H9 (cell line): ENCODE measurements at places on chromosomes 4 and X.

DNA sequence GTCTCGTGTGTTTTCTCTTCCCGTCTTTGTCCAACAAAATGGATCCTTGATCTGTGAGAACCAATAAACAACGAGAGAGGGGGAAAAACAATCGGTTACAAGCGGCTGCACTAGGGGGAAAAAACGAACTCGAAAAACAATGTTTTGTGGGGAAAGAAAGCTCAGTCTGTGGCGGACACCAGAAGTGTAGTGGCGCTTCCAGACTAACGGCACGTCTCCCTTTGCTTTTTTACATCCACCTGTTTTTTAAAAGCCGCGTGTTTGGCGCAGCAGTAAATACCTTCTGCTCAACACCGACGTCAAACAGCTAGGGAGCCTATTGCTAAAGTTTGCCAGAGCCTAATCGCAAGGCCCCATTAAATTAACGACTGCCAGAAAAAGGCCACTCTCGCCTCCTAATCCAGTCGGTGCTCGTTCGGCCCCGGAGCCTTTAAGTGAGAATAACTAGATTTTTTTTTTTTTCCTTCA is 3.3 kb downstream of the NKX6-1 start:
- DNase-seq, result peak; percentile 37

DNA sequence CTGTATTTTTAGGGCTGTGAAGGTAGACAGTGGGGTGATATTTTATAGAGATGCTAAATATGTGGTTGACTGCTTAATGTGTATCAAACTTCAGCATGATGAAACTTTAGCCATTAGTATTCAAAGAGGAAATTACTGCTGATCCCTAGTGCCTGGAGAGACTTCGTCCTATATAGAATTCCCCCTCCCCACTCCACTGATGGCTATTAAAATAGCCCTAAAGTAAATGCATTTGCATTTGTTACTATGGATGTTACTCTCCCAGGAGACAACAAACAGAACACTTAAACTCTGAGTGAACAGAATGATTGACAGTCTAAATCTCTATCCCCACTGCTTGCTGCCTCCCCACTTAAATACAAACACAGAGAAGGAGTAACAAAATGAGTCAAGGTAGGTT is 39.1 kb downstream of the ADGRL3 start:
- no peak for DNase-seq

DNA sequence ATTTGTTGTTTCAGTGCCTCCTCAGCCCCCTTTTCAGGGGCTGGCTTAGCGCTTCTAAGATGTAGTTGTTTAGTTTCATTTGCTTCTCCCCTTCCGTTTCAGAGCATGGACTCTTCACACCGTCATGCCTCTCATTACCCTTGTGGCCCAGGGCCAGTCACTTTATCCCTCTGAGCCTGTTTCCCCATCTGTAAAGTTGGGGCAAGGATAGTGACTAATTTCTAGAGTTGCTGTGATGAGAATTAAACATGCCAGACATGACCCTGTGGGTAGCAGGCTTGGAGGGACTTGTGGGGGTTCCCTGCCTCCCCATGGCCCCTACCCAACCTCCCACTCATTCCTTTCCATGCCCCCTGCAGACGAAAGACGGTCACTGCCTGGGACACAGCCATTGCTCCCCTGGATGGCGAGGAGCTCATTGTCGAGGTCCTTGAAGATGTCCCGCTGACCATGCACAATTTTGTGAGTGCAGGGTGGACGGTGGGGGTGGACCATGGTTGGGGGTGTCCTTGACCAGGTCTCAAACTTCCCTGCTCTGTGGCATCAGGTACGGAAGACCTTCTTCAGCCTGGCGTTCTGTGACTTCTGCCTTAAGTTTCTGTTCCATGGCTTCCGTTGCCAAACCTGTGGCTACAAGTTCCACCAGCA is 3.6 kb downstream of the ARAF start:
- DNase-seq, result no peak

DNA sequence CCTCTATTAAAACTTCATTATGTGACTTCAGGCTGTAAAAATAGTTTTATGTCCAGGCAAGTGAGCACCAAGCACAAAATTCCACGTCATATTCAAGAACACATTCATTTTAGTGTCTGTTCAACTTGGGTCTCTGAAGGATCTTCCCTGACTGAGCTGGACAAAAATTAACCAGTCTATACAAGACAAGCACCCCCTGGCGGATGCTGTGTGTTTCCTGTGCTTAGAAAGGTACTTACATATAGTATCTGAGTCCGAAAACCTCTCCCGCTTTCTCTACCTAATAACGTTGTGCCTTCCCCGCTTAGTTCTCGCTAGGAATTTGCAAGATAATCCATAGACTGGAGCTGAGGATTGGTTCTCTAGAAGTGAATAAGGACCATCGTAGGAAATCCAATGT is 2214.5 kb upstream of the TENM3 start:
- DNase-seq, result peak; percentile 63

DNA sequence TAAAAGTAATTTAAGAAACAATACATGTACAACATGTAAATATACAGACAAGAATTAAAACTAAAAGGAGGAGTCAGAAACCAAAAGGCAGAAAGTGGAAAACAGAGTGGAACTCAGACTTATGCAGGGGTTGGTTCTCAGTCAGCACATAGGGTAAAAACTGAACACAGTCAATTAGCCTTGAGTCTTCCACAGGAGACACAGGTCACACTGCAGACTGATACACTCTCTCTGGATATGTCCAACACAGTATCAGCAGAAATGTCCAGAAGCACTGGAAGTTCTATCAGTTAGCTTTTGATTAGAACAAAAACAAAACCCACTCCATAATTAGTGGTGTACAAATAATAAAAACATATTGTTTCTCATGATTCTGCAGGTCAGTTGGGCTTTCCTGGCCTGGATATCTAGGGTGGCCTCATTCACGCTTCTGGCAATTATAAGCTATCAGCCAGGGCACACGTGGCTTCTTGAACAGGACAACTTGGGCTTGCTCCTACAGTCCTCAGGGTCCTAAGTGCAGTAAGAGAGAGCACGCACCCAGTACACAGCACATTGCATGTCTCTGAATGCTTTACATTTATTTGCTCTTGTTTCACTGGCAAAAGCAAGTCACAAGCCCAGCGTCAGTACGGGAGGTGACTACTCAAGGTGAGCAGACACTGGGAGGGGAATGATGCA is 21.6 kb downstream of the TEC start:
- no peak for DNase-seq

DNA sequence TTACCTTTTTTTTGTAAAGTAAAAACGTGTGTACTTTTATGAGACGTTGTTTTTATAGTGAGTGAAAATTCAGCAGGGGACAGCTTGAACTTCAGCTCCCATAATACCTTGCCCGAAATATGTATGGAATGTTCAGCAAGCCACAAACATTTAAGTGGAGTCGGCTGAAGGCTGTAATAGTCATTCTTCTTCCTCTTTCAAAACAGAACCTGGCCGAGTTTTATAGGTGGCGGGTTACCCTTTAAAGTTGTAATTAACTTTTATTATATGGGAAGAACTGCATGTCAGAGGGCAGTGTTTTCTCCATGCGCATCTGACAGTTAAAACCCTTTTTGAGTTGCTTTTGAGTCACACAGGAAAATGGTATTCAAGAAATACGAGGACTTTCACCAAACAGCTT is 50.7 kb downstream of the CLDN34 start:
- DNase-seq, result no peak

DNA sequence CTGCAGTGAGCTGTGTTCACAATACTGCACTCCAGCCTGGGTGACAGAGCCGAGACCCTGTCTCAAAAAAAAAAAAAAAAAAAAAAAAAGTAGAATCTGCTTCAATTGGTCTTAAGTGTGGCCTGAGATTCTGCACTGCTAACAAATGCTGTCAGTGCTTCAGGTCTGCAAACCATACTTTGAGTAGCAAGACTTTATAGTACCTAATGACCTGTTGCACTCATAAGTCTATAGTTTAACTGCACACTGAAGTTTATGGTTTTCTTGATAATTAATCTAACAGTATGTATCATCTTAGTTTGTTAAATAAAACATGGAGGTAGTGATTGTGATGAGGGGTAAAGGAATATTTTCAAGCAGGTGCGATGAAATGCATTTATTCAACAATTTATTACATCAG is 135.6 kb downstream of the STAG2 start:
- DNase-seq, result no peak

DNA sequence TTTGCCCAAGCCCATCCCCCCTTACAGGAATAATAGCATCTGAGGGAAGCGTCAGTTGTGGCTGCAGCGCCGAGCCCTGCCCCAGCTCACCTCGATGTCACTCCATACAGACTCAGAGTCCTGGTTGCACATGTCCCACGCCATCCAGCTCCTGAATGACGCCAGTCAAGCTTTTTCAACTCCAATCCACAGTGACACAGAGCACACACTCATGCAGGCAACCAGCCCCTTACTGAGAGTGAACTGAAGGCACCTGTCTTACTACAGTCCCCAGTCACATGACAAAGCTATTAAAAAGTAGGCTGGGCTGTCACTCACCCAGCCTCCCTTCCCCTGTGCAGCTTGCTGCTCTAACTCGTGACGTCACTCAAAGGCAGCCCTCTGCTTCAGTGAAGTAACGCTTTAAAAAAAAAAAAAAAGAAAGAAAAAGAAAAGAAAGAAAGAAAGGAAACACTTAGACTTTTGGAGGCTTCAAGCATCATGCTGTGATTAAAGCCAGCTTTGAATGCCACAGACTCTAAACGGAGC is at the start of gene PPARGC1A:
TSS of gene PPARGC1A (minus strand) at position 234 of the 528 bp plus-strand sequence. CDS start at position 144, 90 bp downstream.
- DNase-seq, result no peak

DNA sequence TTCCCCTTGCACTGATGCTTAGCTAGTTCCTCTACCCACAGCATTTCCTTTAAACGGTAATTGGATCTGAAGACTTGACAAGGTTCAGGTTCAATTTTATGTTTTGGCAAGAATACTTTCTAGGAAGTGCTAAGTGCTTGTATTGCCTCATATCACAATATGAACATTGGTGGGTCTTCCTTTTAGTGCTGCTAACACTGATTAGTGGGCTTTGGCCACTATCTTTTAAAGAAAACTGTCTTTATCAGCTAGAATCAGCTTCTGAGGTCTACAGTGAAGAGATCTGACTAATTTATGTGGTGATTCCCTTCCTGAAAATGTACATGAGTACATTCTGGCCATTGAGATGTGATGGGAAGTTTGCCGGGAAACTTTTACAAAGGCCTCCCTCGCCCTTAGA is 316.7 kb upstream of the KLF3 start:
- DNase-seq, result no peak

DNA sequence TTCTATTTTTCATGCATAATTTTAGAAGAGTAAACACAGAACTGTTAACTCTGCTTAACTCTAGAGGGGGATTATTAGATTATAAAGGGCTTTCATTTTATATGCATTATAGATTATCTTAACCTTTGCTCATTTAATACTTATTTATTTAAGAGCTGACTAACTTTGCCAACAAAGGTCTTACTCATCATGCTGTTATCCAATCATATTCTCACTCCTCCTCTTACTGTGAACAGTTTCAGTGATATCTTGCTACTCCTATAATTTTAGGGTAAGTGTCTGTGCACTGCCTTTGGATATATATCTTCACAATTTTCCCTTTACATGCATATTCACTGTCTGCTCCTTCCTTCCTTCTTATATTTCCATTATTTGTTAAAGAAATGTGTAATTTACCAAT is 1814.9 kb downstream of the STIM2 start:
- DNase-seq, result no peak

- no peak for DNase-seq
Observed at GRCh38 chr4:5753366-5753765, 42.4 kb downstream of the EVC start.

GRCh38 chrX:11540532-11541377 is 125.0 kb downstream of the ARHGAP6 start:
- no peak for DNase-seq

- DNase-seq, result peak; percentile 64
Observed at GRCh38 chrX:13283512-13283911, 36.3 kb downstream of the ATXN3L start.
